Lower leg skin (tissue), 4 donors: ENCODE measurements at places on chromosomes 1 and 21. TPM values are rescaled to one million over a fixed set of nuclear protein-coding genes. Genes with fewer than 3 reads are reported as not detected.

The TMEM50B gene
- 36.5 TPM for total RNA-seq

The TTC24 gene
- total RNA-seq = 0.19 TPM

The PANK4 gene
- total RNA-seq = 34.7 TPM

The INAVA gene
- 176 TPM for total RNA-seq

The MROH9 gene
- not detected for total RNA-seq

The KCNQ4 gene
- total RNA-seq = 2.7 TPM

The C1orf116 gene
- total RNA-seq = 126 TPM

The TEDDM1 gene
- not detected for total RNA-seq

The CAPN9 gene
- total RNA-seq = 1.1 TPM

The AIRE gene
- 0.19 TPM for total RNA-seq

The ST6GALNAC3 gene
- total RNA-seq = 3.7 TPM

The RIIAD1 gene
- total RNA-seq = not detected

The CYP4X1 gene
- 14.8 TPM for total RNA-seq

The IFT25 gene
- 19.2 TPM for total RNA-seq

The CADM3 gene
- total RNA-seq = 11.0 TPM

The GORAB gene
- total RNA-seq = 5.6 TPM

The GNAT2 gene
- total RNA-seq = not detected

The C1orf94 gene
- not detected for total RNA-seq

The CD1E gene
- total RNA-seq = 6.1 TPM

The GOLT1A gene
- total RNA-seq = not detected

The TMEM200B gene
- 2.1 TPM for total RNA-seq

The RHBDL2 gene
- total RNA-seq = 23.0 TPM

The GNPAT gene
- 45.7 TPM for total RNA-seq

The ADGRL4 gene
- 8.6 TPM for total RNA-seq

The IRF6 gene
- total RNA-seq = 198 TPM

The FAM43B gene
- 0.15 TPM for total RNA-seq

The ZNF593OS gene
- total RNA-seq = not detected

The NUP210L gene
- not detected for total RNA-seq

The NPPA gene
- total RNA-seq = not detected

The GSTM5 gene
- 1.2 TPM for total RNA-seq

The SPATA46 gene
- total RNA-seq = not detected

The PHC2 gene
- 76.1 TPM for total RNA-seq

The RAP1GAP gene
- total RNA-seq = 4.0 TPM

The LCE1B gene
- total RNA-seq = 278 TPM

The SPRR1A gene
- total RNA-seq = not detected

The EFNA3 gene
- total RNA-seq = 150 TPM

The GLMN gene
- total RNA-seq = 9.3 TPM

The FAM72D gene
- total RNA-seq = 0.10 TPM

The RUNX3 gene
- 6.1 TPM for total RNA-seq

The CRYZL1 gene
- 34.2 TPM for total RNA-seq

The RRP1B gene
- 18.6 TPM for total RNA-seq
